ENCODE measurements at places on chromosomes 7 and 10.
A peak's percentile ranks its signal among the peaks of the same experiment; 100 is the strongest.

GRCh38 chr10:6201516-6201975 is 1.2 kb upstream of the PFKFB3 start:
- H3K4me3 ChIP-seq = peak overlapping the region; percentile 100
- peaks cover 45% of the 10 kb centered on the region for H3K4me1 ChIP-seq
- H3K36me3 ChIP-seq = no peaks in the 10 kb centered on the region
- no peak for DNase-seq
- H3K27ac ChIP-seq = peak overlapping the region; percentile 88
- no peaks in the 10 kb centered on the region for H3K27me3 ChIP-seq

DNA sequence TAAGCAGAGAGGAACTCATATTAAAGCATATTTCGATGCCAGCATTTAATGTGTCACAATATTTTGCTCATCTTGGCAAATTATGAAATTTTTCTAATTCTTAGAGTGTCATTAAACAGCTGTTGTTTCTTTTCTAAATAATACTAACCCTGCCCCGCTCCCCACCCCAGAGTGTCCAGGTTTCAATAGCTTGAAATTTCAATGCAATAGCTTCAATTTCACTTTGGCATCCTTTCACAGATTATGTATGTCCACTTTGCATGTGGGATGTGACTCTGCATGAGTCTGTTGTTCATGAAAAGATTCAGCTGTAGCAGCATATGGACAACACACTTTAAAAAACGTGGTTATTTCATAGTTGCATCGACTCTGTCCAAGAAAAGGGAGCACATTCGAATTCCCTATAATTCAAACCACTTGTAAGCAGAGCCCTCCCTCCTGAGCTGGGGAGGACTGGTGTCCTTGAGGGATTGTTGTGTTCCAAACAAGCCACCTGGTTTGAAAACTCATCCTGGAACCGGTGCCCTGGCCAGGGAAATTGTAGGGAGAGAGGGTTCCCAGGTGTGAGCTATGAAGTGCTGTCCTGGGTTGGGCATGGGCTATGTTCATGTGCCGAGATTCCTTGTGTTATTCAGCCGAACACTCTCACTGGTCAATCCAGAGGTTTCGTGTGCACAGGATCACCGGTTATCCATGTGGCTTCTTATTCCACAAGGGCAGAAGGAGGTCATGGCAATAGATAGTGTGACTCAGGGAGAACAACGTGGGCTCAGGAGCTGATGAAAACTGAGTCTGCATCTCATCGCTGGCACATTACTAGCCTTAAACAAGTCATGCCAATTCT is 64.6 kb upstream of the CREB5 start:
- DNase-seq = no peak
- no peak overlapping the region for H3K4me3 ChIP-seq
- no peaks in the 10 kb centered on the region for H3K4me1 ChIP-seq
- no peaks in the 10 kb centered on the region for H3K27me3 ChIP-seq
- no peak overlapping the region for H3K27ac ChIP-seq

DNA sequence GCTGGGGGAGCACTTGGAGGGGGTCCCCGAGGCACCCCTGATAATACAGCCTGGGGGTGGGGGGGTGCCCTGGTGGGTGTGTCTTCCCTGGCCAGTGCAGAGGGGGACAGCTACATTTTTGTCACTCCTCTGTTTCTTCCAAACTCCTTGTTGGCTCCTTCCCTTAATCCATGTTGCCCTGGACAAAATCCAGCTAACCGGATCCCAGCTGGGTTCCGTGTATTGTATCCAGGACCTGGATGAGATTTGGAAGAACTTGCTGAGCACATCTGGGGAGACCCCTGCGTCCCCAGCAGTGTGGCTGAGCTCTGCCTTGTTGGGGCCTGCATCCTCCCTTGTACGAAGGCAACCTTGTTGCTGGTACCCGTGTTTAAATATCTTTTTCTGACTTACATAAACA is 86.8 kb upstream of the BTBD16 start:
- no peak overlapping the region for H3K27ac ChIP-seq
- no peaks in the 10 kb centered on the region for H3K36me3 ChIP-seq
- no peaks in the 10 kb centered on the region for H3K27me3 ChIP-seq
- H3K4me3 ChIP-seq = no peak overlapping the region
- DNase-seq = no peak
- peaks cover 37% of the 10 kb centered on the region for H3K4me1 ChIP-seq

DNA sequence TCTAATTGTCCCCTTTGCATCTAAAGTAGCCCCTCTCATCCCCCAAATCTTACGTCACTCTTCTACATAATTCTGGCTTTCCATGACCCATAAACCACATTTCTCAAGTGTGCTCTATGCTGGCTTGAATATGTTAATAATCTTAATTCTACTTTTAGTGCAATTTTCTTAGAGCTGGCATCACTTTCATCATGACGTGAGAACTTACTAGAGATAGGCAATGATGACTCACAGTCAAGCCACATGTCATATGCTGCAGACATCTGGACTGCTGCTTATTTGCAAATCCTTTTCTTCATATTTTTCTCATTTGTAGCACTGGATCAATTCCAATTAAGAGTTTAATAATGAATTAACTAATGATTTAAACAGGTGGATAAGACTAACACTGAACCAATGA is 260.7 kb upstream of the PRKCQ start:
- no peaks in the 10 kb centered on the region for H3K4me1 ChIP-seq
- no peaks in the 10 kb centered on the region for H3K36me3 ChIP-seq
- H3K27me3 ChIP-seq = no peaks in the 10 kb centered on the region
- no peak overlapping the region for H3K27ac ChIP-seq
- DNase-seq = no peak

DNA sequence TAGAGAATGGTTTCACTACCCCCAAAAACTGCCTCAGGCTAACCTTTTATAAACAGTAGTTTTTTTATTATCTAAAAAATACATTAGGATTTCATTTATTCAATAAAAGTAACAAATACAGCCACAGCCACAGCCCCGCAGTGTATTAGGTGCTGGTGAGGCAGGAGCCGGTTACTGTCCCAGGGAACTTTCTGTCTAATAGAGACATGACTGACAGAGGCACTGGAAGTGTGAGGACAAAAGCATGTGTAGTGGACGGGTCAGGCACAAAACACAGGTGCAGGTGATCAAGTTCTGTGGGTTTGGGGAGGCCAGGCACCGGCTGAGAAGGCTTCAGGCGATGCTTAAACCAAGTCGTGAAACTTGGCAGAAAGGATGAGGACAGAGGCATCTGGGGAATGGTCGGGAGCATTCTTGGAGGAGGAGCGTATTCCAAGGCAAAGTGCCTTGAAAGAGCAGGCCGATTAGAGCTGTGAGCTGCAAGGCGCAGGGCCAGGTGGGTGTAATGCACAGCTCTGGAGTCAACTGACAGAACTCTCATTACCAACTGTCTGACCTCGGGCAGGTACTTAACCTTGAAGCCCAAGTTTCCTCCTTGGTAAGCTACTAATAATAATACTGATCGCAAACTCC is 138.2 kb downstream of the USP6NL start:
- peaks cover 5% of the 10 kb centered on the region for H3K4me1 ChIP-seq
- no peak for DNase-seq
- H3K27ac ChIP-seq = no peak overlapping the region
- H3K4me3 ChIP-seq = no peak overlapping the region
- H3K27me3 ChIP-seq = no peaks in the 10 kb centered on the region
- H3K36me3 ChIP-seq = no peaks in the 10 kb centered on the region

- no peak for DNase-seq
- H3K4me1 ChIP-seq = no peaks in the 10 kb centered on the region
- H3K27ac ChIP-seq = no peak overlapping the region
- H3K27me3 ChIP-seq = no peaks in the 10 kb centered on the region
- no peaks in the 10 kb centered on the region for H3K36me3 ChIP-seq
- no peak overlapping the region for H3K4me3 ChIP-seq
Observed at GRCh38 chr10:32256613-32257437, 90.1 kb downstream of the EPC1 start.

GRCh38 chr10:49567810-49568209 is 28.9 kb upstream of the ERCC6 start:
- no peaks in the 10 kb centered on the region for H3K27me3 ChIP-seq
- no peaks in the 10 kb centered on the region for H3K36me3 ChIP-seq
- no peak for DNase-seq

GRCh38 chr10:69413221-69413865 is 3.4 kb downstream of the TACR2 start:
- H3K4me3 ChIP-seq = no peak overlapping the region
- no peak for DNase-seq
- peak overlapping the region; percentile 15 for H3K27ac ChIP-seq
- H3K4me1 ChIP-seq = no peaks in the 10 kb centered on the region
- H3K27me3 ChIP-seq = no peaks in the 10 kb centered on the region

- H3K36me3 ChIP-seq = peaks cover 27% of the 10 kb centered on the region
- H3K4me1 ChIP-seq = peaks cover 3% of the 10 kb centered on the region
- no peak overlapping the region for H3K27ac ChIP-seq
- DNase-seq = no peak
Observed at GRCh38 chr7:155763691-155764437, 48.4 kb downstream of the SHH start.

GRCh38 chr10:525565-526315 is 163.7 kb downstream of the DIP2C start:
- DNase-seq = no peak
- H3K27ac ChIP-seq = no peak overlapping the region
- no peaks in the 10 kb centered on the region for H3K27me3 ChIP-seq

DNA sequence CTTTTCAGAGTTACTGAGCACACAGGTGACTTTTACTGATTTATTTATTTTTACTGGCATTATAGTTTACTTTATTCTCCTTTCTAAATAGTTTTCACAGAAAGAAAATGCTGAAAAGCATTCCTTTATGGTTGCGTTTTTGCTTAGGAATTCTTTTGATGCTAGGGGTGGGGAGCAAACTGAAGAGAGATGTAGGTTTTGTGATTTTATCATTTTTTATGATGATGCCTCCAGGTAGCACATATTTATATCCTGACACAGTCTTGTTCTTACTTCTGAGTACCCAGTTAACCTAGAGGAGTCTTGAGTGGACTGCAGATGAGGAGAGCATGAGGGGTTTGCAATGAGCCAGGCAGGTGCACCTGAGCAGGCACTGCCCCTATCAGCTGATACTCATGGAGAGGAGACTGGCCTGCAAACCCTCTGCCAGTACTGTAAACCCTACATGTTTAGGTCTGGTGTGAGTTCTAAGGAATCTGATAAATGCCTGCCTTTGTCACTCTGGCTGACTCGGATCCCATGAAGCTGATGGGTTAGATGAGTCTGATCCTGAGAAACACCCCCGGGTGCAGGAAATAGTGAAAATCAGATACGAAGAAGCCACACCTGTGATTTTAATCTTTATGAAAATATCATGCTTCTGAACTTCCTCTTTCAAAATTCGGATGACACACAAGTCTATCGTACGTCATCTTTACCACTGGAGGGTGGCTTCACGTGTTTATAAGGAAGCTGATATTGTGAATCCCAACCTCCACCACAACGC is 302.9 kb downstream of the WDR37 start:
- H3K4me1 ChIP-seq = no peaks in the 10 kb centered on the region
- no peaks in the 10 kb centered on the region for H3K27me3 ChIP-seq
- H3K27ac ChIP-seq = no peak overlapping the region
- H3K36me3 ChIP-seq = no peaks in the 10 kb centered on the region

GRCh38 chr10:44205067-44205466 is 179.8 kb downstream of the CXCL12 start:
- H3K4me1 ChIP-seq = no peaks in the 10 kb centered on the region
- H3K36me3 ChIP-seq = no peaks in the 10 kb centered on the region
- H3K27me3 ChIP-seq = no peaks in the 10 kb centered on the region
- no peak for DNase-seq
- no peak overlapping the region for H3K27ac ChIP-seq
- H3K4me3 ChIP-seq = no peak overlapping the region

GRCh38 chr7:18430810-18431209 is 64.7 kb upstream of the HDAC9 start:
- H3K36me3 ChIP-seq = no peaks in the 10 kb centered on the region
- no peak overlapping the region for H3K27ac ChIP-seq
- DNase-seq = no peak
- H3K27me3 ChIP-seq = no peaks in the 10 kb centered on the region
- H3K4me1 ChIP-seq = peaks cover 11% of the 10 kb centered on the region

DNA sequence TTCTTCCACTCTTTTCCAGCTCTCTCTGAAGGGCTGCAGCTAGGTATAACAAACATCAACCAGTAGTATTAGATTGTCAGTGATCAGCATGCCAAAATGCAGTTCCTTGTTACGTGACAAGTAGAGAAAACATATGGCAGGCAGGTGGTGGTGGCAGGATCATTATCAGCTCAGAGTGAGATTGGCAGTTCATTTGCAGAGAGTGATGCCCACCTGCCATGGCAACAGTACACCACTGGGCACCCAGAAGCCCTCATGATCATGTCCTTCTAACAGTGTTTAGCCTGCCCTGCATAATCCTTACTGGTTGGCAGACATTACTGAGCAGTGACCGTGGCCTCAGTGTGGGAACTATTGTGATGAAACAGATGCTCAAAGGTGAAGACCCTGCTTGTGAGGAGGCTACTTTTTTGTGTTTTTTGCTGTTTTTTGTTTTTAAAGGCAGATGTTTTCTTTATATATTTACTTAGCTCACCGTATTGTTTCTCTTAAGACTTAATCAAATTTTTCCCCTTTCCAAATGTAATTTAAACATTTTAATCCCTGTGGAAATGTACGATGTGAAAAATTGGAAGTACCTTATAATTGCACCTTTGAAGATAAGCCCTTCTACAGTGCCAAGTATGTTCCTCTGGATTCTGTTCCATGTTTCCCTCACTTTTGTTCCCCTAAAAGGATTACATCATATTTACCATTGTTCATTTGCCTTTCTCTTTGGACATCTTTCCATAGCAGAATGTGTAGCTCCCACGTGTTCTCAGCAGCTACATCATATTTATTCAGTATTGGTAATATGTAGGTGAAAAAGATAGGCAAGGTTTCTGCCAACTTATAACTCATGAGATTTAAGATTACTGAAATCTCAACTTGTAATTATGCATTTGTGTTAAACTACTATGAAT is 179.6 kb downstream of the SND1 start:
- H3K27me3 ChIP-seq = no peaks in the 10 kb centered on the region
- no peak overlapping the region for H3K27ac ChIP-seq
- no peak for DNase-seq
- H3K4me1 ChIP-seq = no peaks in the 10 kb centered on the region
- H3K4me3 ChIP-seq = no peak overlapping the region
- no peaks in the 10 kb centered on the region for H3K36me3 ChIP-seq

DNA sequence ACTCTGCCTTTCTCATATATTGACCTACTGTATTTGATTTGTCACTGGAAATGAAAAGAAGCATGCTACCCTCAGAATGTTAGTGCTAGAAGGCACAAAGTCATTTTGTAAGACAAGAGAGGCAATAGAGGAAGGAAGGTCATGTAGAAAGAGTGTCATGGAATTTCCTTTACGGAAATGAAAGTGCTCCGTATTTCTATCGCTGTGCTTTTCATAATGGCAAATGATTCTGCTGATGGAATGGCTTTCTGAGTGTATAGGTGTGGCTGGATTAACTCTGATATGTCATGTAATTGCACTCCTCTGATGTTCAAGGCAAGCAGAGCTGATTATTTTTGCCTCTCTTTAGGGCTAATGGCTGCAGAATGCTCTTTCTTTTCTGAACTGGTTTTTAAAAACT is 15.5 kb upstream of the STEAP4 start:
- no peaks in the 10 kb centered on the region for H3K4me1 ChIP-seq
- no peaks in the 10 kb centered on the region for H3K36me3 ChIP-seq
- no peak overlapping the region for H3K4me3 ChIP-seq
- H3K27me3 ChIP-seq = no peaks in the 10 kb centered on the region
- no peak overlapping the region for H3K27ac ChIP-seq

- H3K4me3 ChIP-seq = no peak overlapping the region
- DNase-seq = no peak
- H3K27me3 ChIP-seq = no peaks in the 10 kb centered on the region
Observed at GRCh38 chr7:151686016-151686766, 166.5 kb upstream of the RHEB start.
